ENCODE measurements at places on chromosomes 7 and 10.

- DNase-seq = no peak
Observed at GRCh38 chr10:43181146-43181545, 42.9 kb downstream of the CSGALNACT2 start.

DNA sequence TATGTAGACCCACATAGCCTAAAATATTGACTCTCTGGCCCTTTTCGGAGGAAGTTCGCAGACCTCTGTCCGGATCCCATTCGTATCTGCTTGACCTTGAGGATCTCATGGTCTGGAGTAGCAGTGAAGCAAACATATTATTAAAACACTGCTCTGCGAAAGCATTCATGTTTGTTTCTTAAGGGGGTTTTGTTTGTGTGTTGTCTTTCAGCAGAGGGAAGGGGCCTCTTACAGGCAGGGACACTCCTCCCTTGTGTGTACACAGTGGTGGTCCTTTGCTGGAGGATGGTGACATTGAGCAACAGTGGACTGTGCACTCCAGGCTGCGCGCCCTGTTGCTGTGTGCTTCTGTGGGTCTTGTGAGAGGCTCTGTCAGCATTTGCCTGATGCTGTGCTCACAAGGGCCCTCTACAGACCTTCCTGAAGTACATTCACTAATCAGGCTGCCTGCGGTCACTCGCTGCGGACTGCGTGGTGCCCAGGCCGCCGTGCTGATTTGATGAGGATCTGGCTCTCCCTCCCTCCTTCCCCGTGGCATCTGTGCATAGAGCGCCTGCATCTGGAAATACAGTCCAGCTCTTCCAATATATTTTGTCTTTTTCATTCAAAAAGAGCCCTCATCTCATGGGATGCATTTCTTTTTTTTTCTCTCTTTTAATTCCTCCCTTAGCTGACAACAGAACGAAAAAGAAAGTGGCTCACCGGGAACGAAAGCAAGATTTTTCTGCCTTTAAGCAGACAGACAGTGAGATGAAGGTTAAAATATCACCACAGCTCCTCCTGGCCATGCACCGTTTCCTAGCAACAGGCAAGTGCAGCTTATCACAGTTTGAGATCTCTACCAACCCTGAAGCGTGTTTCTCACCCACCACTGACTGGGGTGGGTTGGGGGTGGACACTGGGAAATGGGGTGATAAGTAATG, 135.8 kb downstream of the CNNM2 start:
- peak; percentile 87 for DNase-seq

DNA sequence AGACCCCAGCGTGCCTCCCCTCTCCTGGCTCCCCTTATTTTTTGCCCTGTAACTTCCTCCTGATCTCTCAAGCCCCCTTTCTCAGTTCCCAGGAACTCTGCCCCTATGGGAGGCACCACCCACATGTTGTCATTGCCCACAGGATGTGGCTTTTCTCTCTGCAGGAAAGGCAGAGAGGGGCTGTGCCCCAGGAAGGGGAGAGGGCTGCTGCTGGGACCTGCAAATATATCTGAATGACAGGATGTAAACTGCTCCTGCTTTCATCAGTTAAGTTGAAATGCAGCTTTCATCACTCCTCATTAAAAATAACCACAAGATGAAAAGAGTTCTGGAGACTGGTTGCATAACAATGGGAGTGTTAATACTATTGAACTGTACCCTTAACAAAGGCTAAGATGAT, 103.3 kb downstream of the CLEC2L start:
- no peak for DNase-seq

DNA sequence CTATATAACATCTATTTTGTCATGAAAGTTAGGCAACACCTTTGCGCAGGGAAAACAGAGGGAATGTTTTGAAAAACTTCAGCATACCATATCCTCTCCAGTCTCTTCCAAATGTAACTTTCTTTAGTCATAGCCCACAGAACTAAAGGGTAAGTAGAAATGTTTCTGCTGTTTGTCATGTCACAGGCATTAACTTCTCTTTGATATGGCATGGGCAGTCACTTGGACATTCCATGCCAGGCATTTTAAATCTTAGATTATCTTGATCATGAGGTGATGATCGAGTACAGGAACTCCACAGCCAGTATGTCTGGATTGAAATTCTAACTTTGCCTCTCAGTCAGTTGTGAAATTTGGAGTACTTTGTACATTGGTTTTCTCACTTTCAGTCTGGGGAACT, 27.5 kb upstream of the ETV1 start:
- no peak for DNase-seq

GRCh38 chr7:90178679-90179278, 24.5 kb downstream of the STEAP1 start:
- DNase-seq = peak; percentile 89

- no peak for DNase-seq
Observed at GRCh38 chr10:18334116-18334867, 194.1 kb downstream of the CACNB2 start.

GRCh38 chr7:1057416-1058291, 13.3 kb downstream of the GPR146 start:
- no peak for DNase-seq

DNA sequence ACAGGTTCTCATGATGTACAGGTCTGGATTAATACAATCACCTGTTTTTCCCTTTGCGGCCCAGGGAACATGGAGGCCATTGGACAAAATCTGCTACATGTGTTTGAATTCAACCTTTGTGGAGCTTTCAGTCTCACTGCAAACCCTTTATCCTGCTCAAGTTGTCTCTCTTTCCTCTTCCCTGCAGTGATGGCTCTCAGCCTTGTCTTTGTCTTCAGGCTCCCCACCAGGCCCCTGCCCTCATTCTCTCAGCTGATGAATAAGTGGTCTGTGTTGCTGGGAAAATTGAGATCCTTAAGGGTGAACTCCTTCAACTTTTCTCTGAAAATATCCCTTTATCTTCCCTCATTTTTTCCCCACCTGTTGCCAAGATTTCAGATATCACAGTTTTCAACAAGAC, 791.2 kb downstream of the GRID1 start:
- no peak for DNase-seq

DNA sequence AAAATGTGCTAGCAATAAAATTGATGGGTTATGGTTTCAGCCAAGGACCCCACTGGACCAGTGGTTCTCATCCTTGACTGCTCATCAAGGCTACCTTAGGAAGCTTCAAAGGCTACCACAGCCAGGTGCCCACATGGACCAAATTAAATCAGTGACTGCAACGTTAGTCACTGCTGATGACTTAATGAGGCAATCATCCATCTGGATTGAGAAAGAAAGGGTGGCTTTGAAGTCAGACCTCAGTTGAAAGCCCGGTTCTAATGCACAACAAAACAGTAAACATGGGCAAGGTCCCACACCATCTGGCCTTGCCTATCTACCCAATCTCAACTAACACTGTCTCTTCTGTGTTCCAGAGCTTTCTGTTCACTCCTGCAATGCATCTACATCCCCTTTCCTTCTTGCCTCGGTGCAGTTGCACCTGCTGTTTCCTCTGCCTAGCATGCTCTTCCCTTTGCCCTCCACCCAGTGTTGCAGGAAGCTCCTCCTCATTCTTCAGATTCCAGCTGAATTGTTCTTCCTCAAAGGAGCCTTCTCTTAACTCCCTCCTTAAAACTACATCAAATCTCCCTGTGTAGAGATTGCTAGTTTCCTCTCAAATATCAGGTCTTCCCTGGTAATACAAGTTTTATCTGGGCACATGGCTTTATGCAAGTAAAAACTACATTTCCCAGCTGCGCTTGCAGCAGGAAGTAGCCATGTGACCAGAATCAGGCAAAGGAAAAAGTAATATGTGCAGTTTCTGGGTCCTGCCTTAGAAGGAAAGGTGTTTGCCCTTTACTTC, 10.3 kb upstream of the KCNK18 start:
- DNase-seq = peak; percentile 36

DNA sequence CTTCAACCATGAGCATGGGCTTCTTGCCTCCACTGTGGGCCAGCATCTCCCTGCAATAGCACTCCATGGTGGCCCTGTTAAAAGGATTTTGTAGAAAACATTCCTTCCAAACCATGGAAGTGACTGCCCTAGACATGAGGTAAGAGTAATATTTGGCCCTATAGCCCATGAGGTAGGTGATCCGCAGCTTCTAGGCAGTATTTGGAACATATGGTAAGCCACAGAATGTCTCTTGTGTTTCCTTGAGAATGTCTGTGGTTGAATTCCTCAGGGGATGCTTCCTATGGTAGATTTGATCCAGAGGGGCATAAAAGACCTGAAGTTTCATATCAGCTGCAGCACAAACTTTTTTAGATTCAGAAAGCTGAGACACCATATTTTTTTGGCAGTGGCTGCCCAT, 54.9 kb downstream of the TMEM168 start:
- no peak for DNase-seq

DNA sequence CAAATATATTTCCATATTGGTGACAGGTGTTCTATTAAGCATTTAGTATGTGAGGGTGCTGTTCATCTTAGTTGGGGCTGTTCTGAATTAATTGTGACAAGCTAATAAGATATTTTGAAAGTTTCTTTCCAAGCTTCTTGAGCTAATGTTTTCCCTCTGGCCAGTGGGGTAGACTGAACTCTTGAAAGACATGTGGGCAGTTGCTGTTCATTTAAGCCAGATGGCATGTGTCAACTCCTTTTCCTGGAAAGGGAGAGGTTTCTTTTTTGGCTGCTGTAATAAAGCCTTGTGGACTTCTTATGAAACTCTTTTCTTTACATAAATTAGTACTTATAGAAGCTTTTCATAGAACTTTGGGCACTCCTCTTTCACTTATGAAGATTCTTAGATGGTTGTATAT, 21.7 kb downstream of the RAB18 start:
- no peak for DNase-seq

DNA sequence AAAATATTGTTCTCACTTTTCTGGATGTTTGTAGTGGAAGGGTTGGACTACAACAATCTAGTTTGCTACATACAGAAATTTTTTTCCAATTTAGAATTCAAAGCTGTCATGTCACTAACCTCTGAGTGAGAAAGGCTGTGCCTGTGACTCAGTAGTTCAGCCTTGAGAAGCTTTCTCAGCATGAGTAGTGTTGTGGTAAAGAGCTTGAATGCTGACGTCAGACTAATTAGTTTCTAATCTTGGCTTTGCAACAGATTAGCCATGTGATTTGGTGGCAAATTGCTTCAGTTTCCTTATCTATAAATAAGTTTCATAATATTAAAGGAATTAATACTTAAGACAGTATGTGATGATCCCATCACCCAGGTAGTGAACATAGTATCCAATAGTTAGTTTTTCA, 83.8 kb downstream of the ABCA13 start:
- DNase-seq = no peak

DNA sequence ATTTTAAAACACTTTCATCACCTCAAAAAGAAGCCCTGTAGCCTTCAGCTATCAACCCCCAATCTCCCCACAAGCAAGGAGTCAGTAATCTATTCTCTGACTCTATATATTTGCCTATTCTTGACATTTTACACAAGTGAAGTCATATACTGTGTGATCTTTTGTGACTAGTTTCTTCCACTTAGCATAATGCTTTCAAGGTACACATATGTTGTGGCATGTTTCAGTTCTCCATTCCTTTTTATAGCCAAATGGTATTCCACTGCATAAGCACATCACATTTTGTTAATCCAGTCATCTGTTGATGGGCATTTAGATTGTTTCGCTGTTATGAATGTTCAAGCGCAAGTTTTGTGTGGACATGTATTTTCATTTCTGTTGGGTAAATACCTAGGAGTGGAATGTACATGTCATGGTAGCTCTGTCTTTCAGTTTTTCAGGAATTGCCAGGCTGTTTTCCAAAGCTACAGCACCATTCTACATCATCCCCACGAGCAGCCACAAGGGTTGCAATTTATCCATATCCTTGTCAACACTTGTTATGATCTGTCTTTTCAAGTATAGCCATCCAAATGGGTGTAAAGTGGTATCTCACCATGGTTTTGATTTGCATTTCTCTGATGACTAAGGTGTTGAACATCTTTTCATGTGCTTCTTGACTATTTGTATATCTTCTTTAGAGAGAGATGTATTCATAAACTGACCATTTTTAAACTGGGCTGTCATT, 405.6 kb downstream of the KCNMA1 start:
- no peak for DNase-seq

DNA sequence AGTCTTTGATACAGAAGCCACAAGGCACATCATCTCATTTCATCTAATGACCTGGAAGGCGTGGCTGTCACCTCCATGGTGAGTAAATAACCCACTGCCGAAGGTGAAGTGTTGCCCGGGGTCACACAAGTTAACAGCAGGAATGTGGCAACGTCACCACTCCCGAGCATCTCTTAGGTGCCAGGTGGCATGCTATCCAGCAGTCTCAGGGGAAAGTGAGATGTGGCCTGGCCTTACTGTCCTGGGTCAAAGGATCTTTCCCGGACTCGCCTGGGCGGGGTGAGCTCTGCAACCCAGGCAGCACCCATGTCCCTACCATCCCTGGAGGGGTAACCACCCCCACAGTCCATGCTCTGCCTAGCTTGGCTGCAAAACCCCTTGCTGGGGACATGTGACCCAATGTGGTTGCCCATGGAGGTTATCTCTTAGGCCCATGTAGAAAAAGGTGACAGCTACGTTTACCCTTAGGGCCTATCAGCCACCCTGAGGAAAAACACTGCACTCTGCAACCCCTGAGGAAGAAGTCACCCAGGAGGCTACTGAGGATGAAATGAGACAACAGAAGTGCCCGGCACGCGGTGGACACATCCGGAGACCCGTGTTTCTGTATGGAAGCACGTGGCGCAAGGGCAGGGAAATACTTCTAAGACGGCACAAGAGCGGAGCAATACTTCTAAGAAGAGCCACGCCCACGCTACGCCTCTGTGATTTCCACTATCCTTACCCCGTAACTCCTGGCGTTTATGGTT, 52.0 kb downstream of the BAIAP2L1 start:
- DNase-seq = no peak

GRCh38 chr7:138666385-138666784, 34.8 kb downstream of the SVOPL start:
- DNase-seq = no peak
